Osteoblast (primary cell): ENCODE measurements at places on chromosomes 1 and 21. TPM values are rescaled to one million over a fixed set of nuclear protein-coding genes. Genes with fewer than 3 reads are reported as not detected.

S100A8 gene
- total RNA-seq = not detected in 2 replicates

- DNase-seq = no peak
These were observed 14.2 kb downstream of the BATF3 start for GRCh38 chr1:212685429-212685828.

GRCh38 chr1:247212627-247213617 is 41.1 kb upstream of the ZNF124 start:
- DNase-seq = peak; percentile 71

GRCh38 chr1:95548211-95548610 is 314.2 kb downstream of the RWDD3 start:
- DNase-seq = no peak

PLA2G2F gene
- not detected in 2 replicates for total RNA-seq

DNA sequence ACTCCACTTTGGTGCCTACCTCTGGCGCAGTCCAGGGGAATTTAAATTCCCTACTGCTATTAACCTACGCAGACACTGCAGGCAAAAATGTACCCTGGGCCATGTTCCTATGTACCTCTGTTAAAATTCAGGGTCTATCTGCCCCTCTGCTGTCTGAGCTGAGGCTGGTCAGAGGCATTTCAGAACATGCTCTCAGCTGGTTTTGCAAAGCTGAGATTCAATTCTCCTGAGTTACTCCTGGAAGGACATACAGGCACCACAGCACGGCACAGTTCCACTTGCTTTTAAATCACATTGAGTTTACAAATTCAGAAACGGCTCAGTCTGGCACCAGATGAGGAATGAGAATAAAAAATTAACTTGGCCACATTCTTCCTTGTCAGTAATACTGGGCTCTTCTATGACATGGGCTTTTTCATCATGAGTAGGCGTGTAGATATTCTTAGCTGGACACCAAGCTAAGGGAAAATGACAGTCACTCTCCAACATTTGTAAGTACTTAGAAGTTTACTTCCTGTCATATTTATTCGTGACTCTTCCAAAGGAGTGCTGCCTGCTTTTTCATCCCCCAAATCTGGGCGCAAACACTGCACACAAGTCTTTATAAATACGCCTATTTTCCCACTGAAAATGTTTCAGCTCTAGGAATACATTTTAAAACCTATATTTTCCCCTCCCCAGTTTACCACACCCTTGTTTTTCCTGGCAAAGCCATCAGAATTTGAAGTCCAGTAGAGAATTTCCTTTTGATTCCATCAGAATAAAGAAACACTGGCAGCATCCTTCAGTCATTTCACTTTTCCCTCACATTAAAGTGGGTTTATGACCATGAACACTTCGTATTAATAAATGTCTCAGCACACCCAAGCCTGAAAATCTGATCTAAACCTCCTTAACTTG is 1.9 kb downstream of the C1orf198 start:
- no peak for DNase-seq

DNA sequence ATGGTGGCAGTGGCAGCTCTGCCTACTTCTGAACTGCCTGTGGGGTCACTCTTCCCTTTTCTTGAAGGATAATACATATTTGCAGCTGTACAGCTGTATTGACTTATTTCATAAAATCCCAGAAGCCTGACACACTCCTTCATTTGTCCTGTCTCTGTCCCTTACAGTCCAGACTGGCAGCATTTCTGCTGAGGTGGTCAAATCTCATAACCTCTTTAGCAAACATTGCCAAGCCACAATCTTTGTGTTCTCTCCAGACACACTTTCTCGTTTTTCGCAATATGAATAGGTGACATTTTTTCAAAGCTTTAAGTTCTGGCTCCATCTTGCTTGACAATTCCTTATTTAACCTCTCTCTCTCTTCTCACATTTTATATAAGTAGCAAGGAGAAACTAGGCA is 15.2 kb downstream of the LY9 start:
- no peak for DNase-seq

- no peak for DNase-seq
These were observed 1237.5 kb downstream of the AMY1C start for GRCh38 chr1:104987210-104987609.

DNA sequence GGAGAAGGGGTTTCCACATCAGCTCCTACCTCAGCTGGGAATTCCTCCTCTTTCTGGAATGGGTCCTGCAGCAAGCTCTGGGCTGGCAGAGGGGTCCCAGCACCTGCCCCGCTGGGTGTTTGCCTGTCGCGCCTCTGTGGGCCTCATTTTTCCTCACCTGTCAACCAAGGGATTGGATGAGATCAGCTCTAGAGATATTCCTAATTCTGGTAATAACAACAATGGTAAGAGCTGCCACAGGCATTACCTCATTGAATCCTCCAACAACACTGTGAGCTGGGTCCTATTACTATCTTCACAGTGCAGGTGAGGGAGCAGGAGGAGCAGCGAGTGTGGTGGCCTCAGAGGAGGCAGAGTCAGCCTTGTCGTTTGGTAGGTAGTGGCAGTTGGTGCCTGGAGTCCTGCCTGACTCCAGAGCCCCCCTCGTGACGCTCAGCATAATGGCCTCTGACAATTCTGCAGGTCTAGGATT is 23.3 kb upstream of the PAX7 start:
- DNase-seq = no peak

- DNase-seq = no peak
These were observed 16.2 kb downstream of the AMPD2 start for GRCh38 chr1:109635862-109636200.

GRCh38 chr1:206839857-206840256 is 25.6 kb upstream of the IL20 start:
- DNase-seq = peak; percentile 94

- DNase-seq = no peak
These were observed 180.7 kb downstream of the COQ8A start for GRCh38 chr1:227120826-227121225.

DNA sequence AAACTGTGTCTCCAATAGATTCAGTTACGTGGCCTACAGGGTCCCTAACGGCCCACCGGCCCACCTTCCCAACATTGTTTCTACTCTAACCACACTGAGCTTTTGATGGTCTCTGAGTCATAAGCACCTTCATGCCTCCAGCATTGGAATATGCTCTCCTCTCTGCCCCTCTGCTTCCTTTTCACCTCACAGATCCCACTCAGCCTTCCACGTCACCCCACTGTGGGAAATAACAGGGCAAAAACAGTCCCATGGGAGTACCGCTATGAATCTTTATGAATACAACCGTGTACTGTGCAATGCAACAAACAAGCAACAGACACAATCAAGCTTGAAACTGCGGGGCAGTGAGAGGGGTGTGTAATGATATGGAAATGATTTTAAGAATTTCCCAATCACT is 5.3 kb upstream of the SARS1 start:
- DNase-seq = no peak

DNA sequence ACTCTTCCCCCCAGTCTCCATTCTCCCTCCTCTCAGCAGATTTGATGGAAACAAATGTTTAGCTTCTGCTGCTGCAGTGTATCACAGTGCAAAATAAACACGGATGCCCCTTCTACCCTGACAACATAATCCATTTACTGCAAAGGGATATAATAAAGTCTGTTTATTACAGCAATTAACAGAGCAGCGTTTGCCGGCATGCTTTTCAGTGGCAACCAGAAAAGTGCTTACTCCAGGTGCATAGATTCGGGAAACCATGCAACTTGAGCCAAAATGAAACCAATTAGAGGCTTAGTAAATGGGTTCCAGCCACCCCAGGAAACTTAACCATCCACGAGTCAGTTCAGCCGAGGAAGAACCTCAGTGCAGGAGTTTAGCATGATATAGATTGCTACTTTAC is 12.9 kb upstream of the LEMD1 start:
- DNase-seq = no peak

ST3GAL3 gene
- total RNA-seq = 18.0 and 18.5 TPM in 2 replicates

DNA sequence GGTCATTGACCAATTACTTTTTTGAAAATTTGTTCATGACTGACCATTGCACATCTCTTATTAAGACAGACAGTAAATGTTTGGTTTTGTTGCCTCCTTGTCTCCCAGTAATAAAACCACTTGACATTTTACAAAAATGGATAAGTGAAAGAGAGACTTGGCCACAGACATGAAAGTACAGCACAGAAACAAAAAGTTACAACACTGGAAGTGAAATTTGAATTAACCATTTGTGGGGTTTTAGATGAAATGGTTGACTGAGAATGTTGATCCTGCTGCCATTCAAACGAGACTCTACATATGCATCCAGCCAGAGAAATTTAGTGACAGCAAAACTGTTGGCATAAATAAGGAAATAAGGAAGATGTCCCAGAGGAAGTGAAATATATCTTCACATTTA is 79.3 kb upstream of the B3GALT2 start:
- DNase-seq = no peak

KIF26B gene
- 22.1 and 28.6 TPM in 2 replicates for total RNA-seq

PDE9A gene
- total RNA-seq = 0.36 TPM in 1 of 2 replicates, not detected in the other

HNRNPR gene
- total RNA-seq = 69.5 and 70.6 TPM in 2 replicates

DNA sequence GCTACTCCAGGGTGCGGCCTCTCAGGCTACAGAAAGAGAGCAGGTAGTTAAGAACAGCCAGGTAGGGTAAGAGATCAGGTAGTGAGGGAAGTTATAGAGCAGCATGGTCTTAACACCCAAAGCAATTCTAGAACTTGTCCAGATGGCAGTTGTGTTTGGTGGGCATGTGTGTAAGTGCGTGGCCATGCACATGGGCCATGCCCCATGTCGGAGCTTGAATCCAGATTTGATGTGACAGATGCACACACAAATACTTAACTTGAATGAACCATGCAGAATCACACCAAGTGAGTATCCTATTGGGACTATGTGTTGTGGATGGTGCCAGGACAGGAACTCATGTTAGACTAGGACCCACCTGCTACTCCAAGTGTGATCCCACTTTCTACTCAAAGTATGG is 145.7 kb upstream of the HMGB4 start:
- DNase-seq = no peak

DNA sequence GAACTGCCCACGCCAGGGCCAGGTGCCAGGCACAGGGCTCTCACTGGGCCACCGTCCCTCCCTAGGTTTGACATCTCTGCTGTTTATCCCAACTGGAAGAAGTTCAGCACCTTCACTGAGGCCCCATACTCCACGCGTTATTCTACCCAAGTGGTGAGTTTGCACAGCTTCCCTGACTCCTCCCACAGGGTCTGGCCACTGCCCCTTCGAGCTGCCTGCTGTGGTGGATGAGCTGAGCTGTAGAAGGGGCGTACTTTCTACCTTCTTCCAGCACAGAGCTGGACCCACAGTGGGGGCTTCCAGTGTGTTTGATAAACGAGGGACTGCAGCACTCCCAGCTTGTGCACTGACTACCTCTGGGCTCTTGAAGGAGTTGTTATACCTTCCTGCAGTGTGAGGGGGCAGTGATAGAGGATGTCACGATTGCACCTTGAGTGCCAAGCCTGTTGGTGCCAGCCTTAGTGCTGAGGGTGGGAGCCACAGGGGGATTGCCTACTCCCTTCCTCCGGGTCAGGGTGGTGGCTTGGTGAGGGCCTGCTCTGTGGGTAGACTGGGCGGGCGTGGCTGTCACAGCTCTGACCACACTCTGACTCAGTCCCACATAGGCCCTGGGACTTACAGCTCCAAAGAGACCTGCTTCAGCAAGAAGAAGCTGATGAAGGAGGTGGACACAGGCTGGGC is 5.9 kb upstream of the TTC22 start:
- peak; percentile 94 for DNase-seq

RERE gene
- total RNA-seq = 53.0 and 55.0 TPM in 2 replicates

DNA sequence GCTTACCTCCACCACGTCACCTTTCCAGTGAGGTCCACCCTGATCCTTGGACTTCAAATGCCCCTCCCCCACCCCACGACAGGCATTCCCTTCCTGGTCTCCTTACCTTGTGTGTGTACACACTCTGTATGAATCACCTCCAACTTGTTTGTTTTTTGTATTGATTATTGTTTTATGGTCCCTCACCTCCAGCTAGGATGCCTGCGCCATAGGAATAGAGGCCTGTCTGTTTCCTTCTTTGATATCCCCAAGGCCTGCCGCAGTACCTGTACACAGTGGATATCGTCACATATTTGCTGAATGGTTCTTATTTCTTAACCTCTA is 219.6 kb upstream of the POU3F1 start:
- DNase-seq = no peak

NEXN gene
- 6.9 and 7.7 TPM in 2 replicates for total RNA-seq

GRCh38 chr1:47783638-47784496 is 213.3 kb downstream of the TRABD2B start:
- peak; percentile 52 for DNase-seq

DNA sequence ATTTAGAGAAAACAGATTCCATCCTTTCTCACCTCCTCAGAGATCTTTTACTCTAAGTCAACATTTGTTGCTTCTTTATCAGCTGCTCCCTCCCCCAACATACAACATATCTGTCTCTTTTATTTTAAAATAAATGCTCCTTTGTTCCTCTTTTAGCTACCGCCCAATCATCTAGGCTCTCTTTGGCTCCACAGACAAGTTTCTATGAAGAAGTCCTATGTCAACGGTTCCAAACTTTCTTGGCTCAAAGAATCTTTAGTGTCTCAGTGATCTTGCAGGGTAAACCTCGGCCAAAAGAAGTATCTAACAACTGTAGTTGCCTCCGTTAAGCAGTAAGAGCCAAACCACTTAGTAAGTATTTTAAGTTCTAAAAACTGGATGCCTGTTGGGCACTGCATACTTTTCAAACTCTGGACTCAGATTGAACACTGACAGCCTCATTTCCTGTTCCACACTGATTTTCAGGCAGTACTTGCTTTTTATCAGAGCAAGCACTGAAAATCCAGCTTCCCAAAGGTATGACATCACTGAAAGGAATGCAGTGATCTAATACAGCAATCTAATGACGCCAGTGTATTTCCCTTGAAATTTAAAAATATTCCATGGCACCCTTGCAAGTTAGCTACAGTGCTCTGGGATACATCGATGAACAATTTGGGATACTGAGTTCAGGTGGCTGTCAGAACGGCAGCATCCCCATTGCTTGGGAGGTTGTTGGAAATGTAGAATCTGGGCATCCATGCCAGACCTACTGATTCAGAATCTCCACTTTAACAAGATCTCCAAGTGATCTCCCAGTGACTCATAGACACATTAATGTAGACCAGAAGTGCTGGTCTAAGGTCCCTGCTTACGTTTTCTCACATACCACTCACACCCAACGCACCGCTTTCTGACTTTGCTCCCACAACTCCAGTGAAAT is 26.8 kb downstream of the EGLN1 start:
- DNase-seq = peak; percentile 94

DNA sequence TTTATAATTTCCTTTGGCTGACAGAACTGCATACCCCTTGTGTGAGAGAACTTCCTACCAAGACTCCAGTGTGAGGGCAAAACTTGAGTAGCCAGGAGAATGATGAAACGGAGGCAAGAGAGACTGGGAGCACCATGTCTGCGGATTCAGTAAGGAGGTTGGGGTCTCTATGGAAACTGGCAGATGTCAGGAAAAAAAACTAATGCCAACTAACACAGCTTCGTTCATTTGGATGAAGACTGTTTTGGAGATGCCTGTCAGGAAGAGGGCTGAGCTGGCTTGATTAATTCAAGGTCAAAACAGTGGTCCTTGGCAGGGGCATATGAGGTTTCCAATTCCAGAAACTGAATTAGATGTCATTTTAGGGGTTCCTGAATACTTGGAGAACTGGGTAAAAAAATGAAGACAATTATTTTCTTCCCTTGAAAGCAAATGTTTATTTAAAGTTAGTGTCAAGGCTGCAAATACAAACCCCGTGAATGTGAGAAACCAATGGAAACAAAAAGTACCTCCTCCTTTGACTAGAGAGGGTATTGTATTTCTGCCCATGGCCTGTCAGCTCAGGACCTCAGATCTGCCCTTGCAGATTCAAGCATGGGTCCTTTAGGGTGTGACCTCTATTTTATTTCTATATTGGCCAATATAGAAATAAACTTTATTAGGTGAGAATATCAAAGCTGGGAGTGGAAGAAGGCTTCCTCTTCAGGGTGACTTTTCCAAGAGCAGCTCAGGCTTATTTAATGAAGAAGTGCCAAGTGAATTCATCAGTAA is 110.5 kb downstream of the MAST2 start:
- no peak for DNase-seq
